DMS153 (cell line): ENCODE measurements at places on chromosomes 2 and 18.

GRCh38 chr2:101308432-101309210 is at the start of gene RNF149:
RNF149 (minus strand) TSS chr2:101308701; CDS start chr2:101308588, 113 bp downstream.
- DNase-seq: peak; percentile 61

GRCh38 chr18:6249788-6250187 is 164.9 kb downstream of the L3MBTL4 start:
- no peak for DNase-seq

- DNase-seq: no peak
Observed at GRCh38 chr2:37976411-37976810, 51.3 kb downstream of the RMDN2 start.

DNA sequence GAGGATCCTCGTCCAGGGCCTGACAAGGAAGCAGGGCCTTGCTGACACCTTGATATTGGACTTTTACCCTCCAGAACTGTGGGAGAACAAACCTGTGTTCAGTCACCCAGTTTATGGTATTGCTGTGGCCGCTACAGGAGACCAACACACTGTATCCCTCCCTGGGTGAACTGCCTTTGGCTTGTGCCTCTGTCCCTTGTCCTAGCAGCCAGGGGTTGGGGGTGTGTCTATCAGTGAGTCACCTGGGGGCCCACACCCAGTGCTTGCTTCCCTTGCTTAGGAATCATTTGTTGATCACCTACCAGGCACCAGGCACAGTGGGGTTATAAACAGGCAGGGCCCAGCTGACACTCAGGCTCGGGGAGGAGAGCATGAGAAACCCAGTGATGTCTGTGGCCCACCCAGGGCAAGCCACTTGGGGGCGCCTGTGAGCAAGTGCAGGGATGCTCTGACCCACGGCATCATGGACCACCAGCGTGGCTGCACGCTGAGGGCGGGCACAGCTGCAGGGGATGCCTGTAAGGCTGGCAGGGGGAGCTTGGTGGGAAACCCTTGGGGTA is 17.1 kb downstream of the TMEM185B start:
- DNase-seq: no peak

- DNase-seq: no peak
Observed at GRCh38 chr18:22676423-22676822, 256.7 kb upstream of the RBBP8 start.

- DNase-seq: no peak
Observed at GRCh38 chr2:120332384-120332783, 13.6 kb upstream of the INHBB start.

GRCh38 chr2:151777487-151777886 is 43.2 kb upstream of the NEB start:
- DNase-seq: no peak

DNA sequence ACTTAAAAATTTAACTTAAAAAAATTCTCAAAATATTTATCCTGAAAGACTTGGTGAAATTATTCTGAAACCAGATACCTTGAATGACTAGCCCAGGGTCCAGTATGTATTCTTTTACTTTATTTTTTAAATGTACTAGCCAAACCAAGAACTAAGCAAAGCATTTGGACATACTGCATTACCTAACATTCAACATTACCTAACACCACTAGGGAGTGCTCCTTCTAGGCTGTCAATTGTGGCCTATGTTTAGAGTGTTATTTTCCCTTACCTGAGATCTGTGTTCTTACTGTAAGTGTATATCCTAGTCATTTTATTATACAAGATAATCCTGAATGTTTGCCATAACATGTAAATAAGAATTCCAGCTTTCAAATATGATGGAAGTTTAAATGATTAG is 496.6 kb downstream of the PTPRM start:
- no peak for DNase-seq

DNA sequence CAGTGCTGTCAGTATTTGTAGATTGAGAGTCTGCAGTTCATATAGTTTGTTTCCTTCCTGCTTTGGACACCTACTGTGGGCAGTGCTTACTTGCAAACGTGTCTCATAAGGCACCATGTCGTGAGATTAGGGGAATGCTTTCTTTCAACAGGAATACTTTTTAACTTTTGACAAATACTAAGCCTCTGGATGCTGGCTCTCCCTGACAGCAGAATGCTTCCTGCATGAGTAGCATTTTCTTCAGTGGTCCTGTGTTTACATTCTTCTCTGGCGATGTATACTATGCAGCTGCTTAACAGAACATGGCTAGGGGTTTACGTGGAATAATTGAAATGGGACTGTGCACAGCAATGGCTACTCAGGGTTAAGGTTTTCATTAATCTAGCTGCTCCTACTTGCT is 807.5 kb downstream of the MBD2 start:
- no peak for DNase-seq

GRCh38 chr2:22355816-22356433 is 1029.1 kb upstream of the KLHL29 start:
- DNase-seq: no peak

DNA sequence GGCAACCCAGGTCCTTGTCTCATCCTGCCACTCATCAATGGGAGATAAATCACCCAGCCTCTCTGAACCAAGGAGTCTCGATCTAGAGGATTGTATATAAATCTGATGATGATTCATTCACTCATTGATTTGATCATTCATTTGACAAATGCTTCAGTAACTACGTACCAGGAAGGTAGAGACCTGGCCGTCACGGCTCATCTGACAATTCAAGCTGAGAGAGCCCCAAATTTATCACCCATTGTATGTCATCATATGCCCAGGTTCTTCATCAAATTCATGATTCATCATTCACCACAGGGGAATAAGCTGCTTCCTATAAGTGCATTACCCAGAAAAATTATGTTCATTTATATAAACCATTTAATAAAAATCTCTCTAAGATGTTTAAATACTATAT is 116.9 kb downstream of the FAM161A start:
- DNase-seq: no peak

DNA sequence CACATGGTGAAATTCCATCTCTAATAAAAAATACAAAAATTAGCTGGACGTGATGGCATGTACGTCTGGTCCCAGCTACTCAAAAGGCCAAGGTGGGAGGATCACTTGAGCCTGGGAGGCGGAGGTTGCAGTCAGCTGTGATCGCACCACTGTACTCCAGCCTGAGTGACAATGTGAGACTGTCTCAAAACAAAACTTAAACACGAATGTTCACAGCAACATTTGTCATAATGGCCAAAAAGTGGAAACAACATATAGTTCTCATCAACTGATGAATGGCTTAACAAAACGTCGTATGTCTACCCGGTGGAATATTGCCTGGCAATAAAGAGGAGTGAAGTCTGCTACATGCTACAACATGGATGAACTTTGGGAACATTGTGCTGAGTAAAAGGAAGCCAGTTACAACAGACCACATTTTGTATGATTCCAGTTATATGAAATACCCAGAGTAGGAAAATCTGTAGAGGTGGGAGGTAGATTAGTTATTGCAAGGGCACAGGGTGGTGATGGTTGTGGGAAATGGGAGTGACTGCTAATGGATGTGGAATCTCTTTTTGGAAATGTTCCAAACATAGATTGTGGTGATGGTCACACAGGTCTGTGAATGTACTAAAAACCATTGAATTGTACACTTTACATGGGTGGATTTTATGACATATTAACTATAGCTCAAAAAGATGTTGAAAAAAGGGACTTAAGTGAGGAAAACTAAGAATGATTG is 478.2 kb downstream of the PTPRM start:
- DNase-seq: no peak

GRCh38 chr2:109447776-109448175 is 166.0 kb downstream of the SEPTIN10 start:
- DNase-seq: no peak

DNA sequence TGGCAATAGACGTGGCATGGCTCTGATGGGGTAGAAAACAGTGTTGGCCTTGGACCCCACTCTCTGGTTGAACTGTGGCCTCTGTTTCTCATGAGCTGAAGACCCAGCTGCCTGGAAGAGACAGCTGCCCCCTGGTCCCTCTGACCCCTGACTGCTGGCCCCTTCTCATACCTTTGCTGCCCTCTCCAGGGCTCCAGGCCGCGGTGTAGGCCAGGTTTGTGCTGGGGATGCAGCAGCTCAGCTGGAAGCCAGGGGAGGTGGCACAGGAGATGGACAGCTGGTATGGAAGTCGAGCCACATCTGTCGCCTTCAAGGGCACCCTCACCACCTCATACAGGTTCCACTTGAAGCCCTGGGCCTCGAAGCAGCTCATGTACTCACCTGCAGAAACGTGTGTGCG is 31.7 kb upstream of the SELENOI start:
- no peak for DNase-seq

DNA sequence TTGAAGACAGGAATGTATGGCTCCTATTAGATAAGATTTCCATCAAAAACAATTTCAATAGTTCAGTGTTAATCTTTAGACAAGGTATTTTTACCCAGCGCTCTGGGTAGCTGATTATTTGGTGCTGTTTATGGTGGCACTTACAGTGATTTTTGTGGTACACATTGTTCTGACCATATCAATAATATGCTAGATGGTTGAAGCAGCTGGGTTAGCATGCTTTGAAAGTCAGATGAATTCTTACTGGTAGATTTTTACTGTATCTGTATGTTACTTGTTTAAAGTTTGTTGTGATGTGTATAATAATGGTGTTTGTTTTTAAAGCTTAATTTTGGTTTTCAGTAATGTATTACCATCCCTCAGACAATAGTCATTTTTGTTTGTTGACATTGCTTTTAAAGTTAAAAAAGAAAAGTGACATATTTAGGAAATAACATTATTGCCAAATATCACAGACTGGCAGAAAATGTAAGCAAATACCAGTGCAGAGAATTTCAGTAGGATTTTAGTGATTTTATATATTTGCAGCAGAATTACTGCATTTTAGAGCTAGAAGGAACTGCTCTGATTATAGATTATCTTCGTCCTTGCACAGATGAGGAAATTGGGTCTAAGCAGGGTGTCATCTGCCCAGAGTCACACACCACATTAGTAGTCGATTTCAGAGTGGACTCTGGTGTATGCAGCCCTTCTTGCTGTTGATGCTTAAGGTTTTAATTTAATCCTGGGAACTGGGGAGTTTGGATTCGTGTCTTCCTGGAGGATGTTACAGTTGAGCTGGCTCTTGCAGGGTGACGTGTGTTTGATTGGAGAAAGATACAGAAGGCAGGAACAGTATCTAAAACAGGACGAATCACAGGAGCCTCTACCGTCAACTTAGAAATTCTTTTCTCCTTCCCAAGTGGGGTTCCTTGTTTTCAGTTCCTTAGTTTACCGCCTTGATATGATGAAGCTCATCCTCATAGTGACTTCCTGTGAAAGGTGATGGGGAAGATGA is 6.6 kb downstream of the SOCS6 start:
- no peak for DNase-seq

DNA sequence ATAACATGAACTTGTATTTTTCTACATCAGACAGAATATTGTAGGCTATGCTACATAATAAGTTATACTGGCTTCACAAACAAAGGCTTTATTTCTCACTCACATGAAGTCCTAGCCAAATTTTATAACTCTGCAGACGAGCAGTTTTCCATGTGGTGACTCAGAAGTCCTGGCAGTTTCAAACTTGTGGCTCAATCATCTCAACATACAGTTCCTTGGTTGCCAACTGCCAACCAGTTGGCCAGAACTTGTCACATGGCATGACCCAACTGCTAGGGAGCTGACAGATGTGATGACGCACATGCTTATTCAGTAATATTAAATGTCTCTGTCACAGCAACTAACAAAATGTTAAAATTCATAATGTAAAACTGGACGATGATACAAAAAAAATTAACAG is 63.8 kb upstream of the ZC3H15 start:
- DNase-seq: no peak

DNA sequence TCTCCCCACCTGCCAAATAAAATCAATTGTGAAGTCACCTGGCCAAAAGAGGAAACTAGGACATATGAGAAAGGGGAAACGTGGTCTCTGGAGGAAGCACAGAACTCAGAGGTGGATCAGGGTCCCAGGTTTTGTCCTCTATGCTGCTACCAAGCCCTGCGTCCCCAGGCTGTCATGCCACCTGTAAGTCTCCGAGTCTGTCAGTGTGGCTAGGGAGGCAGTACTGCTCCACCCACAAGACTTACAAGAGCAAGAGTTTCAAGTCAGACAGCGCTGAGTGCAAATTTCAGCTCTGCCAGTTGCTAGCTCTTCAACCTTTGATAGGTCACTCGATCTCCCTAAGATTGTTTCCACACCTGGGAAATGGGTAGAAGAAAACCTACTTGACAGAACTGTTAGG is 98.6 kb downstream of the C1QL2 start:
- no peak for DNase-seq

- no peak for DNase-seq
Observed at GRCh38 chr2:238046725-238047270, 14.0 kb upstream of the SCLY start.

- DNase-seq: no peak
Observed at GRCh38 chr2:54630858-54631497, 92.5 kb upstream of the EML6 start.

GRCh38 chr18:3472681-3473544 is 22.9 kb downstream of the TGIF1 start:
- no peak for DNase-seq

GRCh38 chr2:151914989-151915628 is 86.9 kb upstream of the ARL5A start:
- DNase-seq: no peak

DNA sequence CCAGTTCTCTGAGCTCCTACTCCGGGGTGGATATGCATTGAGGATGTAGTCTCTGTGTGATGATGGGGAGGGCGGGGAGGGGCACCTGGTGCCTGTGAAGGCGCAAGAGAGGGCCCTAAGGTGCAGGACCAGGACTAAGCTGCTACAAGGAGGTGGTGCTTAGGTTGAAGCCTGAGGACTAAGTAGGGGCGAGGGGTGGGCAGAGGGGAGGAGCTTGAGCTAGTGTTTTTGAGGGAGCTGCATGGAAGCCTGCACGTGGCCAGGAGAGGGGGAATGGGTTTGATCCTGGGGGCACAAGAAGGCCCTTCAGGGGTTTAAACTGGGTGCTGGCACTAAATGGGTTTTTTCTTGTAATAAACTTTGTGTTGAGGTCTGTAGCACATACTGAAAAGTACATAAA is 105.0 kb downstream of the UGGT1 start:
- DNase-seq: no peak

DNA sequence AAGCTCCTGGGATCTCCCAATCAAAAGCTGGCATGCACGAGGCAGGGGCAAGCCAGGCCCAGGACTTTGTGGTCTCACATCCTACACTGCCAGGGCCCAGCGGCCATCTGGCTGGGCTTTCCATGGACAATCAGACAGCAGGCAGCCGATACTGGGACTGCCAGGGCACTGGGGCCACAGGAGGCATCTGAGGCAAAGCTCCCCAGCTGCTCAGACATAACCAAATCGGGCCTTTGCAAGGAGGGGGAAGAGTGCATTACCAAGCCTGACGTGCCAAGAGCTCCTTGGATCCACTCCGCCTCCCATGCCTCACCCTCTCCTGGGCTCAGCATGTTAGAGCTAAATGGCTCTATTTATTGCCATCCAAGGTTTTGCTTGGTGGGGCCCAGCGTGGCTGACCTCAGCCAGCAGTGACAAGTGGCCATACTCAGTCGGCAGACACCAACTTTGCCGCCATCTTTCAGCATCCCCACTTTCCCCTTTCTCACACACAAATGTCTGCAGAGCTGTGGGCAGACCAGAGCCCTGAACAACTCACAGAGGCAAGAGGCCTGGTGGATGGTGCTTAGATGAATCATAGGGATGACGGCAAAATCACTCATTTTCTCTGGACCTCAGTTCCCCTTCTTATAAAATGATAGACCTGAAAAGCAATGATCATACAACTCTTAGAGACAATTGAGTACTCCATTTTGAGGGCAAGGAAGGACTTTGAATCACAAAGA is 200.8 kb downstream of the TTC32 start:
- no peak for DNase-seq
